Stimulated activated CD8-positive, alpha-beta memory T cell treated with anti-CD3 and anti-CD28 coated beads, Interleukin-4, amount 100 ng/mL, for 4 hours (primary cell): ENCODE measurements at places on chromosomes 13 and 19.

GRCh38 chr19:45663800-45664199, 4.2 kb upstream of the GIPR start:
- no peak for DNase-seq

DNA sequence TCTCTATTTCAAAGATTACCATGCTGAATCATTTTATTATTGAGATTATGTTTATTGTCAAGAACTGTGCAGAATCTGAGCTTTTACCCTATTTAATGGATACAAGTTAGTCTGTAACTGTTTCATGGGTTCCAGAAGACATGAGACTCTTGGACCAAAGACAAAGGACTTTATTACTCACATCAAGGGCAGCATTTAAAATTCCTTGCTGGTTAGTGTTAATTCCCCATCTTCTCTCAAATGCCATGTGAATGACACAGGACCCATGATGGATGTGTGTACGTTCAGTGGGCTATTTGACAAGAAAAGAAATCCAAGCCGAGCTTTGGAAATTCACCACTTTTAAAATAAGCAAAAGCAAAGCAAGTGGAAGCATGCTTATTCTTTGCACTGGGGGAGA, 139.9 kb downstream of the PCDH20 start:
- no peak for DNase-seq

- DNase-seq: no peak
Observed at GRCh38 chr19:38247126-38247525, 9.0 kb downstream of the PPP1R14A start.

- DNase-seq: no peak
Observed at GRCh38 chr13:109655206-109655600, 131.2 kb downstream of the IRS2 start.

DNA sequence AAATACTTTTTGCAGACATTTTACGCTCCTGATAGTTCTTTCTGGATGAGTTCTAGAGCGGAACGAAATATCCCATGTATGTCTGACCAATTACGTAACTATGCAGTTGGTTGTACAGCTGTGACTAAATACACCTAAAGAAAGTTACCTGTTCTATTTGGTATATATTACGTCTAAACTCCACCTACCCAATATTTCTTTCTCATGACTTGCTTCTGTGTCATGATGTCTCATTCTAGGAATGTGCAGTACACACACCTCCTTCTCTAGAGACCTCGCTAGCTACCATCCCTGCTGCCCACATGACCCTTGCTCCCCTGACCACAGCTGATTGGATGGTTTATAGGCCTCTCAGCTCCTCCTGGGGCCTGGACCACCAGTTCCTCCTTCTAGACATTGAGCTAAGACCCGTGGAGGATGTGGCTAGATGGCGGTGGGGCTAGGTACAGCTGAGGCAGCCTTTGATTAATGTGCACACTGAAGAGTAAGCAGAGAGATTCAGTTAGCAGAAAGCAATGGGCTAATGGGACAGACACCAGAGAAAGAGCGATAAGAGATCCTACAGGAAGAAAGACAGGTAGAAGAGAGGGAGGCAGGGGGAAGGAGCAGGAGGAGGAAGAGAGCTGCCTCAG, 422.1 kb downstream of the COG6 start:
- no peak for DNase-seq

DNA sequence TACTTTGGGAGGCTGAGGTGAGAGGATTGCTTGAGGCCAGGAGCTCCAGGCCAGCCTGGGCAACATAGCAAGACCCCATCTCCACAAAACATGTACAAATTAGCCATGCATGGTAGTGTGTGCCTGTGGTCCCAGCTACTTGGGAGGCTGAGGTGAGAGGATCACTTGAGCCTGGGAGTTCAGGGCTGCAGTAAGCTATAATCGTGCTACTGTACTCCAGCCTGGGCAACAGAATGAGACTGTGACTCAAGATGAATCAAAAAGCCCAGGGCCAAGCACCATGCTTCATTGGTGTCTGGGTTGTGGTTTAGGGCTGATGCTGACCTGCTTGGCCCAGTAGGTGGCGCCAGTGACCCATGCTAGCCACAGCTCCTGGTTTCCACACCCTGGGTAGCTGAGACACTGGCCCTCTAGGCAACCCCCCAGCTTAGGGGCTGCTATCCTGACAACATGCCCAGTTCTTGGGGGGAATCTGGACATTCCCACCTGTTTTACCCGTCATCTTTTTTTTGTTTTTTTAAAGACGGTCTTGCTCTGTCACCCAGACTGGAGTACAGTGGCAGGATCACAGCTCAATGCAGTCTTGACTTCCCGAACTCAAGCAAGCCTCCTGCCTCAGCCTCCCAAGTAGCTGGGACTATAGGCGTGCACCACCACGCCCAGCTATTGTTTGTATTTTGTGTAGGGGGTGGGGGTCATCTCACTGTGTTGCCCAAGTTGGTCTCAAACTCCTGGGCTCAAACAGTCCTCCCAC, 5.5 kb downstream of the CCDC124 start:
- DNase-seq: peak; percentile 62

DNA sequence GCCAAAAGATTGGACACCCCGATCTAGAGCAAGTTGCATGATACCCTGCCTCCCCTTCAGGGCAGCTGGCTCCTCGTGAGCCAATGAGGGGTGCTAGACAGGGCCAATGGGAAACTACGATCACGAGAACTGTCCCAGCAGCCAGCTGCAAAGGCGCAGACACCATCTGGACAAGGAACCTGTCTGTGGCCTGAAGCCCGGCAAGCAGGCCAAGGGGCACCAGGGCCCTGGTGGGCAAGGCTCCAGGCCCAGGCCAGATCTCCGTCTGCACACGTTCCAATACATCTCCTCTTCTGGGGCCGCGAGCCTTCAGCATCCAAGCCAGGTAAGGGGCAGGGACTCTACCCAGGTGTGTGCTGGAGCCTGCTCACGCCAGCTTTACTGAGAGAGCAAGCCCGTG, 20.2 kb downstream of the MED26 start:
- DNase-seq: no peak
